ENCODE measurements at places on chromosomes 5 and 9.
A peak's percentile ranks its signal among the peaks of the same experiment; 100 is the strongest.

DNA sequence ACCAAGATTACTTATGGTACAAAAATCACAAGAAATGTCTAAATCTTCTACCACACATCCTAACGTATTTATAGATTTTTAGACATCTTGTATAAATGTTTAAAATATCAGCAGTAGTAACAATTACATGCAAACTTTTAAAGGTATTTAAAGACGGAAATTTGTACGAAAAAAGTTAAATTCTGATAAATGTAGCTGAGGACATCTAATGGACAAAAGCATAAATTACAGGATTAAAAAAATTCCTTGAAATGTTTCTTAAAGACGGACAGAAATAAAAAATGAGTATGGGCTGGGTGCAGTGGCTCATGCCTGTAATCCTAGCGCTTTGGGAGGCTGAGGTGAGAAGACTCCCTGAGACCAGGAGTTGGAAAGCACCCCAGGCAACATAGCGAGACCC lies 15.8 kb downstream of the ERCC8 start:
- no peak for DNase-seq

GRCh38 chr5:77798456-77798855 lies 22.3 kb upstream of the TBCA start:
- DNase-seq: no peak

DNA sequence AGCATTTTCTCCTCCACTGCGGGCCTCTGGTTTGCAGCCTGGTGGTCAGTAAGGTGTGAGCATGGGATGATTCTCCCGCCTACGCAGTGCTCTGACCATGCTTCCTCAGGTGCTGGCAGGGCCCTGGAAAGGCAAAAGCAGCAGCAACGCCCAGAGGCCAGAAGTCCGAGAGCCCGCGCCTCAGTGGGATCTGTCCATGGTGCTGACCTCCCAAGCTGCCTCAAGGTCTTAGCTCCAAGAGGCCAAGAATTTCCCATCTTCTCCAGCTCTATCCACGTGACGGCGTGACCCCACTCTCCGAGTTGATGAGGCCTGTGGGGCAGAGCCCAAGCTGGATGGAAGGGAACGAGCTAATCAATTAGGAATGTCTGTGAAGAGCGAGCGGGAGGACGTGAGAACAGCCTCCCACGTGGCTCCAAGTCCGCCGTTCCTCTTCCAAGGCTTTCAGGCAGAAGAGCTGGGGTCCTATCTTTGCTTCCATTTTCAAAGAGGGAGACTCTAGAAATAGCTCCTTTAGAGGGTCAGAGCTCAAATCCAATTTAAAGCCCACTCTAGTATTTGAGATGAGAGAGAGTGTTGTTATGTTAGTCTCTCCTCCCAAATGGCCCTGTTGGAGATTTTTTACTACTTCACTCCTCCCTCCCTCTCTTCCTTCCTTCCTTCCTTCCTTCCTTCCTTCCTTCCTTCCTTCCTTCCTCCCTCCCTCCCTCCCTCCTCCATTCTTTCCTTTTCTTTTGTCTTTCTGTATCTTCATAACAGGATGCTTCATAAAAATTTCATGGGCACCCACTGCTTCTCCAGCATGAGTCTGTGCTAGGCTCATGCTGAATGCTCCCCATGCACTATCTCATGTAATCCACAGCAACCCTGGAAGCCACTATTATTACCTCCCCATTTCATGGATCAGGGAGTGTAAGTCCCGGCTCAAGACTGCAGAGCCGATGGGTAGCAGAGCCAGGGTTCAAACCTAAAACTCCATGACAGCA lies 69.3 kb downstream of the OLFM1 start:
- DNase-seq: no peak

GRCh38 chr5:174457141-174457678 lies 267.2 kb upstream of the MSX2 start:
- DNase-seq: no peak

DNA sequence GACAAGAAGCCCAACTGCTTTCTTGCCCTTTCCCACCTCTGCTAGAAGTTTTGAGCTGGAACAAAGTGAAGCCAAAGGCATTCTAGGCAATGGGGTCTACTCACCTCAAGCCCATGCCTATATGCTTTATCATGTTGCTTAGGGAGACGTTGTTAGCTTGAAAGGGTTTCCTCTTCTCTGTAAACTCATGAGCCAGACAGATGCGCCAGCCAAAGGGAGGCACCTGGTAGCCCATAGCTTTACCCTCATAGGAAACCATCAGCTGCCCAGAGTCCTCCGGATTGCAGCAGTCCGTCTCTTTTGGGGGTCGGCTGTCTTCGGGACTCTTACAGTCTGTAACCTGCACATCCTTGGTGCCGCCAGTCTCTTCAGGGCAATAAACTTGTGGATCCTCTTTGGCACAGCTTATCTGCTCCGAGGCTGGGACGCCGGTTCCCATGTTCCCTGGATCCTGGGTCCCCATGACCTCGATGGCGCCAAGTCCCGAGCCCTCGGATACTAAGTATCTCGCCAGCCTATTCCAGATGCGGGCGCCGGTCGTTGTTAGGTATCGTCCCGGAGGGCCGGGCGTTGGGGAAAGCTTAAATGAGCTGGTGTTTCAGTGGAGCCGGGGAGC lies 678 bp downstream of the GBA2 start:
- no peak for DNase-seq

- DNase-seq: no peak
Observed at GRCh38 chr5:79847561-79847960, 143.5 kb downstream of the MTX3 start.

- DNase-seq: no peak
Observed at GRCh38 chr5:5364932-5365331, 57.5 kb upstream of the ICE1 start.

- no peak for DNase-seq
Observed at GRCh38 chr5:107651325-107651724, 19.4 kb downstream of the EFNA5 start.

DNA sequence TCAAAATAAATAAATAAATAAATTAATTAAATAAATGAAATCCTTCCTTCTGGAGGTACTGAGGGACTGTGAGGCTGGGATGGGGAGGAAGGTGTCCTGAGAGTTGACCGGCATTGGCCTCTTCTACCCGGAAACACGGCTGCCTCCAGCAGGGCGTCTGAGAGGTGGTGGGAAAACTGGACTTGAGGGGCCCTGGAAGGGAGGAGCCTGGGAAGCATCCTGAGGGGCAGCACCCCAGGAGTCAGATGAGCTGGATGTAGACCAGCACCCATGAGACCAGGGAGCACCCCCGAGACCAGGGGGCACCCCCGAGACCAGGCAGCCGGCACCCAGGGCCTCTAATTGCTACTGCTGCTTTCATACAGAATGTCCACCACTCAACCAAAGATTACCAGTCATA lies 8.8 kb upstream of the NSMF start:
- DNase-seq: no peak

DNA sequence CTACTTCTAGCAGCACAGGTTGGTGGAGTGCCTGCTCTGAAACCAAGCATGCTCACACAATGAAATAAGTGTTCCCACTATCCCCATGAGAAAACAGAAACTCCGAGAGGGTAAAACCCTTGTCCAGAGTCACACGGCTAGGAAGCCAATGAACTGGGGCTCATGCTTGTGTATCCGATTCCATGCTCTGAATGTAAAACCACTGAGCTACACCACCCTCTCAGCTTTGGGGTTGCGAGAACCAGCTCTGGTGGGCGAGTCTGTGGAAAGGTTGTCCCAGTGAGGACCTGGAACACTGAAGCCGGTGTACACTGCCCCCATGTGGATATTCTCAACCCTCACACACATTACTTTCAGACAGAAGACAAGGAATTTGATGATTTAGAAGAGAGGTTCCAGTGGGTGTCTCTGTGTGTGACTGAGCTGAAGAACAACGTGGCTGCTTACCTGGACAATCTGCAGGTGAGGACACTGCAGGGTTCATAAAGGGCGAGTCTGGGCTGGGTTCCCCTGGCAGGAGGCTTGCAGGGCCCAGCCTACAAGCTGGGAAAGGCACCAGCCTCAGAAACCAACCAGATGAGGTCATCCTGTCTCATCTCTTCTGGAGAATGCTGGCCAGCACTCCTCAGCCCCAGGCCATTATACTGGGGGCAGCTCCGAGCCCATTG lies 37.4 kb downstream of the ARHGEF37 start:
- DNase-seq: peak; percentile 47

GRCh38 chr5:133051542-133052316 lies at the start of gene HSPA4:
Gene HSPA4 (plus strand): TSS chr5:133052013. CDS start chr5:133052251, 238 bp downstream.
- DNase-seq: peak; percentile 95

DNA sequence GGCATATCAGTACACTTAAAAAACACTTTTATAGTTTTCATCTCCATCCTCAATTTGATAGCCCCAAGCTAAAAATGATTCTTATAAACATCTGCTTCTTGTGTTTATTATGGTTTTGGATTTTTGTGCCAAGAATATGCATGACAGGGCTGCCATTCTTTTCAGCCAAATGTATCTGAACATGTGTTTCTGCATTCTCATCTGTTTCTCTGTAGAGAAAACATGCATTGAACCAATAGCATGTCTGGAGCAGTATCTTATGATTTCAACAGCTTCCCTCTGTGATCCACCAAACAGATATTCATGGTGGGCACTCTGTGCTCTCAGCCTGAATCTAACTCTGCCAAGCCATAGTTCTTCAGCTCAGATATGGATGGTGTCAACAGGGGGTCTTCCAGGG lies 99.3 kb upstream of the ERCC6L2 start:
- DNase-seq: no peak

- no peak for DNase-seq
Observed at GRCh38 chr9:28212979-28213378, 639.7 kb upstream of the C9orf72 start.

All from NCI-H1694 (cell line).